Umbilical cord (tissue), 2 donors: ENCODE measurements at places on chromosomes 2 and 18. TPM values are rescaled to one million over a fixed set of nuclear protein-coding genes. Genes with fewer than 3 reads are reported as not detected.
A peak's percentile ranks its signal among the peaks of the same experiment; 100 is the strongest.

- no peak for DNase-seq
Observed at GRCh38 chr2:23497536-23497935, 112.6 kb downstream of the KLHL29 start.

- no peak for DNase-seq
Observed at GRCh38 chr2:60100034-60100433, 453.4 kb downstream of the BCL11A start.

- DNase-seq = no peak
Observed at GRCh38 chr2:3606370-3607201, 11.7 kb downstream of the COLEC11 start.

DNA sequence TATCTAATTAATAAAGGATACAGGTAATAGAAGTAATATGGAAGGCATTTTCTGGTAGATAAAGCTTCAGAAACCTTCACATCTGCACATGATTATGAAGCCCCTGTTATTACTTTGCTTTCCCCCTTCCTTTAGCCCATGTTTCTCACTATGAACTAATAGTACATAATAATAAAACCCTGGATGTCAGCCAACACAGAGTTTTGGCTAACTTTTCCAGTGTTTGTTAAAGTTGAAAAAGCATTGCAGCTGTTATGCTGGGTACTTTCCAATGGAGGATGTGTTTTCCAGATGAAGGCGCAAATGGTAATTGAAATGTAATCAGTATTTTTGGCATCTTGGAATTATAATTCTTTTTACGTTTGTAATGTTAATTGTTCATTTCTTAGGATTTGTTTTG is 43.5 kb downstream of the SPTBN1 start:
- peak; percentile 65 for DNase-seq

UCN gene
- 1.4 TPM for total RNA-seq

DNA sequence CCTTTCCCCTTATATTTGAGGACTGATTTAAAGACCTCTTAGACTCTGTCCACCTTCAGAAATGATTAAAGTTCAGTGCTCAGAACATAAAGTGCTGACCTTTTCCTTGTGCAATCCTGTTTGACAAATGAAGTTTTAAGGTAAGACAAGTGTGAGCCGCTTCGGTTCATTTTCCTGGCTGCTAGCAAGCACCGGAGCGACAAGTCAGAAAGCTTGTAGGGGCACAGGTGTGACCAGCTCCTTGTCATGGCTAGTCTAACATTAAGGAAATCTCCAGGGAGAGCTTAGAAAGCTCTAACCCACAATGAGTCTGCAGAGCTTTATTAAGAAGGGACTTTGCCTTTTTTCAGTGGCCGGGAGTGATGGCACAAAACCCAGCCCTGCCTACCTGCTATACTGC is 2.3 kb upstream of the NCKAP5 start:
- no peak for DNase-seq

SP9 gene
- total RNA-seq = not detected

ZBTB7C gene
- total RNA-seq = 1.7 TPM

- no peak for DNase-seq
Observed at GRCh38 chr2:105573910-105574655, 170.6 kb upstream of the NCK2 start.

GRCh38 chr2:219560893-219561178 is 10.5 kb downstream of the OBSL1 start:
- DNase-seq = no peak

DNA sequence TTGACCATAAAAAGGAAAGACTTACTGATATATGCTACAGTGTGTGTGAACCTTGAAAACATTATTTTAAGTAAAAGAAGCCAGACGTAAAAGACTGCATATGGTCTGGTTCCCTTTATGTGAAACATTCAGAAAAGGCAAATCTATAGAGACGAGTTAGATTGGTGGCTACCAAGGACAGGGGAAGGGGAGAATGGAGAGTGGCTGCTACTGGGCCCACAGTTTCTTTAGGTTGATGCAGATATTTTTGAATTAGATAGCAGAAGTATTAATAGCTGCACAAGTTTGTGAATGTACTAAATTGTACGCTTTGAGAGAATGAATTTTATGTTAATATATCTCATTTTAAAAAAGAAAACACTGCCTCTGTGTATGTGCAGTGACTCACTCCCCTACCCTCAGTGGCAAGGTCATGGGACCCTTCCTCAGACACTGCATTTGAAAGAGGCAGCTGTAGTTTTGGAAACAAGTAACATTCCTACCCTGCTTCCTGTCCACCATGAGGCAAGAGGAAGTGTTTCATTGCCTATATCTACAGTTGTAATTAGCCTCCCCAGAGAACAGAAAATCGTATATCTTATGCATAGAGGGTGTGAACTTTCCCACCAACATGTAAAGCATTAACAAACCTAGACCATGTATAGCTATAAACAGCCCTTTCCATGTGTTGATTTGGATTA is 29.8 kb upstream of the ARMC9 start:
- DNase-seq = no peak

SLC30A3 gene
- total RNA-seq = 5.5 TPM

- no peak for DNase-seq
Observed at GRCh38 chr2:43312755-43313641, 86.6 kb upstream of the ZFP36L2 start.
